A549 treated with GW870086 at 1 μM for 4 hours (cell line): ENCODE measurements at places on chromosomes 11 and 22. TPM values are rescaled to one million over a fixed set of nuclear protein-coding genes. Genes with fewer than 3 reads are reported as not detected.

Gene GUCY1A2
- total RNA-seq = 0.02 to 0.03 TPM (median 0.02 TPM) in 4 of 5 replicates, not detected in the other

Gene TRPC6
- total RNA-seq = 0.67 to 1.0 TPM (median 0.79 TPM) in 5 replicates

Gene PANX2
- total RNA-seq = 4.8 to 6.5 TPM (median 6.0 TPM) in 5 replicates

Gene NEFH
- total RNA-seq = 0.05 to 0.14 TPM (median 0.10 TPM) in 5 replicates

Gene CCDC87
- 0.21 to 0.68 TPM (median 0.53 TPM) in 5 replicates for total RNA-seq

Gene BIRC3
- total RNA-seq = 34.3 to 43.9 TPM (median 42.0 TPM) in 5 replicates

Gene OLFML1
- total RNA-seq = not detected in 5 replicates

Gene GNAZ
- 1.9 to 3.0 TPM (median 2.5 TPM) in 5 replicates for total RNA-seq

Gene P4HA3
- 40.7 to 60.7 TPM (median 52.7 TPM) in 5 replicates for total RNA-seq

Gene EXPH5
- 0.02 to 0.05 TPM (median 0.03 TPM) in 4 of 5 replicates, not detected in the other for total RNA-seq

Gene TENM4
- total RNA-seq = 0.01 to 0.19 TPM (median 0.06 TPM) in 5 replicates

Gene TP53I11
- 39.5 to 49.1 TPM (median 44.7 TPM) in 5 replicates for total RNA-seq

Gene C11orf71
- 2.0 to 5.4 TPM (median 3.7 TPM) in 5 replicates for total RNA-seq
